ENCODE measurements at places on chromosomes 7 and 10.

DNA sequence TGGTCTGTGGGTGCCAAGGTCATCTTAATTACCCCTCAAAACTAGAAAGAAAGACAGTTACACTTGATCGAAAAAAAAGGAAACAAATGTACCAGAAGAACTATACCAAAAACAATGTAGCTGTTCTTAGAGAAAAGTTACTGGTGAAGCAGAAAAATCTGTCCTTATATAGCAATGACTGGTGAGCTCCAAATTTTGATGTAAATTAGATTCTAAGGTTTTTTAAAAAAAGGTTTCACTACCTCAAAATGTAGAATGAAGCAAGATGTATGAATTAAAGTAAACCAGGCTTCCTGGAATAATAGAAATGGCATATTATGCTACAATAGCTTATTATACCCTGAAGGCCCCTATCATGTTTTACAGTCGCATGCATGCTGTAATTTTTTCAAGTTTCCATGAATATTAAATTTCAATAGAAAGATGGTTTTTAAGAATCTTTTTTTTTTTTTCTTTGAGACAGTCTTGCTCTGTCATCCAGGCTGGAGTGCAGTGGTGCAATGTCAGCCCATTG lies 28.4 kb upstream of the FKBP9 start:
- DNase-seq: no peak

- no peak for DNase-seq
Measured at GRCh38 chr10:24901686-24902399, 50.6 kb downstream of the PRTFDC1 start.

- no peak for DNase-seq
Measured at GRCh38 chr7:141264511-141264910, 190.6 kb downstream of the TMEM178B start.

- no peak for DNase-seq
Measured at GRCh38 chr10:11448190-11448544, 163.3 kb downstream of the USP6NL start.

GRCh38 chr10:74049955-74050354 lies 52.0 kb downstream of the VCL start:
- no peak for DNase-seq

DNA sequence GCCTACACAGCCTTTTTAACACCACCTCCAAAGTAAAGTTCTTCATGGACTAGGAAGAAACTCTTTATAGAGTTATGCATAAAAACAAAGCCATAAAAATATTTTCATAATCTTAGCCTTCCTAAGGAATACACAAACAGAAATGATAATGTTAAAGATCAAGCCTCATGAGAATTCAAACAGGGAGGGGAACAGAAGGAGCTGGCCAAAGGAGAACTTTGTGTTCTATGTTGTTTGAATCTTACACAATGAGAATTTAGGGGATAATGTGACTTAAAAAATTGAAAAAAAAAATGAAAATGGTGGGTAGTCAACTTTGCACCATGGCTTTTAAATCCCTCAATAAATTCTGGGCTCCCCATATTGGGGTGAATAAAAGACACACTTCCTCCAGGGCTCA lies 9.1 kb upstream of the PILRB start:
- DNase-seq: no peak

DNA sequence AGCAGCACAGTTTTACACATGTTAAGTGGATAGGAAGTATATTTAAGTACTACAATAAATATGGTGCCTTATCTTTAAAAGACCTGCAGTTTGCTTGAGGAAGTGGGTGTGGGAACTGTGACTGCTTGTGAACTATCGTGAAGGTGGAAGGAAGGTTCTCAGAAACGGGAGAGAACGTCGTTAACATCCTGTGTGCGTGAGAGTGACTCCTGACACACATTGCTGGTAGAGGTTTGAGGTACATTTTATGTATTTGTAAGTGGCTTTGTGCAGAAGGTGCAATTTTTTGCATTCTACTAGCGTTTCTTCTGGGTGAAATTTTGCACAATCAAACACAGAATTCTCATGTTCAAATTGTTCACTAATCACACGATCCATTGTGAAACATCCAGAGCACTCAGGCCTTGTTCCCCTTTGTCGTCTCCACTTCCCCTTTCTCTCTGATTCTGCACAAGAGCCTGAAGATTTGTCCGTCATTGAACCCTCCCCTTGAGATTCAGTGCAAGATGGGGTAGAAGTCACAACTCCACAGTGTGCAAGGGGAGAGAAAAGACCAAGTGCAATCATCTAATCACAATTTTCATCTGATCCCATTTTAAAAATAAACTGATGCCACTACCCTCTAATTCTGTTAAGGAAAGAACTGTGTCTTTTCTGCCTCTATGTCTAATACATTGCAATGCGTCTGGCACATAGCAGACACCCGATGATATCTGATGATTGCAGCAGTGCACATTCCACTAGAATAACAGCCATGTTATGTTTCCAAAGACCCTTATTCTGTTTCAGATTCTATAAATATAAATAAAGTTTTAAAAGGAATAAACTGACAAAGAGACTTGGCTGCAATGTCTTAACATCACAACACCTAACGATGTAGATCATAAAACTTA lies 279.9 kb downstream of the NEBL start:
- DNase-seq: no peak

GRCh38 chr7:130278860-130279259 lies 12.2 kb downstream of the CPA2 start:
- DNase-seq: no peak

GRCh38 chr10:125147971-125148439 lies 12.4 kb downstream of the CTBP2 start:
- no peak for DNase-seq

GRCh38 chr7:87567052-87567451 lies 33.6 kb downstream of the ABCB1 start:
- DNase-seq: no peak

- DNase-seq: no peak
Measured at GRCh38 chr7:27868131-27868550, 128.2 kb downstream of the TAX1BP1 start.

- no peak for DNase-seq
Measured at GRCh38 chr10:71176661-71177060, 35.7 kb upstream of the UNC5B start.

DNA sequence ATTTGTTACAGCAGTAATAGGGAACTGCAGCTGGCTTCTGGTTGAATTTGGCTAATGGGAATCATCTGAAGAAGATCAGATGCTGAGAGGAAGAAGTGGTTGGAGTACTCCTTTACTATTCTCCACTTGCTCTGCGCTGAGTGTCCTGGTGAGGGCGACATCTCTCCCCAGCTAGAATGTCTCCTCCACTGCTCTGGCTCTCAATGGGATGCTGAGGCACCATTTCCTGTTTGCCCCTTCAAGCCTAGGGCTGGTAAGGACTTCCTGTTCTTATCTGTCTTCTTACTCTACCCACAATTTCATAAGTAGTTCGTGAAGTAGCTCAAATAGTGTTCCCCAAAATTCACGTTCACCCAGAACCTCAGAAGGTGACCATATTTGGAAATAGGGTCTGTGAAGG lies 43.2 kb upstream of the TES start:
- DNase-seq: no peak

- DNase-seq: no peak
Measured at GRCh38 chr10:124092250-124092859, 1.0 kb downstream of the CHST15 start.

DNA sequence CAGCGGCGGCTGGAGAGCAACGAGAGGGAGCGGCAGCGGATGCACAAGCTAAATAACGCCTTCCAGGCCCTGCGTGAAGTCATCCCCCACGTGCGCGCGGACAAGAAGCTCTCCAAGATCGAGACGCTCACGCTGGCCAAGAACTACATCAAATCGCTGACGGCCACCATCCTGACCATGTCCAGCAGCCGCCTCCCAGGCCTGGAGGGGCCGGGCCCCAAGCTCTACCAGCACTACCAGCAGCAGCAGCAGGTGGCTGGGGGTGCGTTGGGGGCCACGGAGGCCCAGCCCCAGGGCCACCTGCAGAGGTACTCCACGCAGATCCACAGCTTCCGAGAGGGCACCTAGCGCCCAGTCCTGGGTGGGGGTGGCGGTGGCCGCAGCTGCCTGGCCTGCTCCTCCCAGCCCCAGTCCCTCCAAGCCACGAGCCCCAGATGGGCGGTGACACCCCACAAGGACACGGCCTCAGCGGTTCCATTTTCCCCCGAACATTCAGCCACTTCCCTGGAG lies 1.3 kb downstream of the BHLHA15 start:
- no peak for DNase-seq

DNA sequence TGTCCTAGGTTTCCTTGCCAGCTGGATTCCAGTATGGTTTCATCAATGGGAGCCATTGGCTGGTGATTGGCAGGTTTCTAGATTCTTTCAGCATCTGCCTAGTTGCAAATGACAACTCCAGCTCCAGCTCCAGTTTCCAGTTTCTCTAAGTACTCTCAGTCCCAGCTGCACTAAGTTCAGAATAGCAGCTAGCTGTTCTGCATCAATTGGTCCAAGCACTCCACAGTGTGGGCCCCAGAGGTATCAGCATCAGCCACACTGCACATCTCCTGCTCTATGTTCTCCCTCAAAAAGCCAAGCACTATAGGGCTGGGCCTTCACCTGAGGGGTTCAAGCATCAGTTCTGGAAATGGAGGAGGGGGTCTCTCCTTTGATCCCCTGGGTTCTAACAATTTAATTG lies 143.4 kb downstream of the VPS50 start:
- no peak for DNase-seq

DNA sequence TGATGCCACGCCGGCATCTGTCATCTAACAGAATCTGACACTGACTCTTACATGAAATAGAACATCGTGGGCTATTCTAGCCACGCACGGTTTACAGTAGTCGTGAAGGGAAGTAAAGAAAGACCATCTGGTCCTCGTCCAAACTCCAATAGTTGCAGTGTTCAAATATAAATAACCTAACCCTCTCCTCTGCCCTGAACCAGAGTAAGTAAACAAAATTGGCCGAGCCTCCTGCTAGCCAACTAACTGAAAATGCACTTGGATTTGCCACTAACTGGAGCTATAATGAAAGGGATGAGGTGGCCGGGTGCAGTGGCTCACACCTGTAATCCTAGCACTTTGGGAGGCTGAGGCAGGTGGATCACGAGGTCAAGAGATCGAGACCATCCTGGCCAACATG lies 29.5 kb upstream of the ZC3HAV1L start:
- no peak for DNase-seq

DNA sequence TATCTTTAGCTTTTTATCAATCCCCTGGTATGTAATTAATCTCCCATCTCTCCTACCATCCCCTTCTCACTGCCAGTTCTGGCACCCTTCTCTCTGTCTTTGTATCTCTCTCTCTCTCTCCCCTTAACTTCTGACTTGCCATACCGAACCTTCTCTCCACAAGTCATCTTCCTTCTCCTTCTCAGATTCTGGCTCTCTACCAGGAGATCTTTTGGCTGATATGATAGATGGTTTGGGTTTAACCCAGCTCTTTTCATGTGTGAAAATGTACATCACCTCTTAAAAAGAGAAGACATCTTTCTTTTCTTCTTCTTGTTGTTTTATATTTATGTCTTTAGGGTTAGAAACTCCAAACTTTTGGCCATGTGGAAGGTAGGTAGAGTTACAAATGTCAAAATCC lies 196.7 kb downstream of the HGF start:
- no peak for DNase-seq

- DNase-seq: no peak
Measured at GRCh38 chr10:118153287-118153686, 106.5 kb upstream of the RAB11FIP2 start.

DNA sequence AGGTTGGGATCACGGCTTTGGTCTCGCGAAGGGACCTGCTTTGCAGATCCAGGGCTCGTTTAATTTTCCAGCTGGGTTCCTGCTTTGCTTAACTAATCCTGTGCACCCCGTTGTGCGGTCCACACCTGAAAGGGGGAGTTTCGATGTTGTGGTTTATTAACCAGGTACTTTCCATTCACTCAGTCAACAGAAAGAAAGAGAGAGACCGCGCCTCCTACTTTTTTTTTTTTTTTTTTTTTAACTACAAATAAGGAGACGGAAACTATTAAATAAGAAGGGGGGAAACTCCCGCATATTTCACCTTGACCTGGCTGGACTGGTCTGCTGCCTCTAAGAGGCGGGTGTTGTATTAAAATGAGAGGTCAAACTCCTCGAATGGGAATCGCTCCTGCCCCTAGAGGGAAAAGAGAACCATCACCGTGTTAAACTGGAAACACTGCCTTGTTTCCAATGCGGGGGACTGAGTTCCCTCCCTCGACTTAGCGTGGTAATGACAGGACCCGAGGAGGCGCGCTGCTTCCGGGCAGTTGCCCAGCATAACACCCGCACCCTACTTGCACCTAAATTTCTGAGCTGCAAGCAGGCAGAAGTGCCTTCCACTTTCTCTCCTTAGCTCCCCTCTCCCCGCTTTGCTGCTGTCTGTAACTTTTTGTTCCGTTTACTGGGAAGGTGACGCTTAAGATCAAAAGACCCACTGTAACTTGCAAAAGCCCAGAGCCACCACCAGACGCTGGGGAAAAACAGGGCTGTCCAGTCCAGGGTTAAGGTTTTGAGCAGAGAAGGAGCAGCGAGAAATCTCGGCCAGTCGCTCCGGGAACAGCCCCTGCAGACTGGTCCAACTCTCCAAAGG lies 1.1 kb upstream of the ITGB8 start:
- DNase-seq: no peak

DNA sequence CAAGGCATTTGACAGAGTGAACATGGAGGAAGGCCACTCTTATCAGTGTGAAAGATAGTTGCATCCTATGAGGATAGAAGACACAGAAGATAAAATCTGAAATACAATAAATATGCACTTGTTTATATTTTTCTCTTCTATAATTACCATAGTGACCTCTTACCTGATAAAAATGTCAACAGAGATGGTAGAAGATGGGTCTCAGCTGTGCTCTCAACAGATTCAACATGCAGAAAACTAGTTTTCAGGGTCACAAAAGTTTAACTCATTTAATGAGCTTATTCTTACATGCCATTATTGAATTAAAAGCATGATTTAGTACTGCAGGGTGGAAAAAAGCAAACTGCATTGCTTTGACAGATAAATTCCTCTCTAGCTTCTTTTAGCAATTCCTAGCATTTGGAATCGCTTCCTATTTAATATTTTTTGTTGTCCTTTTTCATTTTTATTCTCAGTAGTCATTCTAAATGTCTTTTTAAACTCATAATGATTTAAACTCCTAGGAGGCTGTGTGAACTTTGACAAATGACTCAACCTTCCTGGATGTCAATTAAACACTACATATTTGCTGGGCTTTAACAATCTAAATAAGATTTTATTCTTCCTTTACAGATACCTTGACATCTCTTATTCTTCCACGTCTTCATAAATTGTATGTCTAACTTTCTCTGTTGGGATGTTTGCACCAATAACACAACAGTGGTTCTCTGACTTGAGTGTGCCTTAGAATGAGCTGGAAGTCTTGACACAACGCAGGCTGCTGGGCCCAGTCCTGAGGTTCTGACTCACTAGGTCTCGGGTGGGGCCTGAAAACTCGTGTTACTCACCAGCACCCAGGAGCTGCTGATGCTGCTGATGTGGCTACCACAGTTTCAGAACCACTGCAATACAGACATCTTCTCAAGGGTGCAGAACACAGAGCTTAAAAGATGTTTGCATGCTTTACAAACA lies 565.5 kb upstream of the IGFBP3 start:
- DNase-seq: no peak

GRCh38 chr10:7928536-7928935 lies 110.2 kb downstream of the TAF3 start:
- DNase-seq: no peak

Measured in stimulated activated CD8-positive, alpha-beta memory T cell treated with anti-CD3 and anti-CD28 coated beads, Interleukin-15, amount 100 ng/mL, for 4 hours (primary cell).